ENCODE measurements at places on chromosomes 5 and 9.

GRCh38 chr5:31771500-31771899, 132.6 kb downstream of the PDZD2 start:
- DNase-seq = no peak
- H3K36me3 ChIP-seq = no peaks in the 10 kb centered on the region
- no peaks in the 10 kb centered on the region for H3K4me1 ChIP-seq
- no peak overlapping the region for H3K27ac ChIP-seq

- no peak overlapping the region for H3K4me3 ChIP-seq
- no peak for DNase-seq
- no peak overlapping the region for H3K27ac ChIP-seq
Measured at GRCh38 chr5:180114304-180115003, 42.9 kb upstream of the RNF130 start.

DNA sequence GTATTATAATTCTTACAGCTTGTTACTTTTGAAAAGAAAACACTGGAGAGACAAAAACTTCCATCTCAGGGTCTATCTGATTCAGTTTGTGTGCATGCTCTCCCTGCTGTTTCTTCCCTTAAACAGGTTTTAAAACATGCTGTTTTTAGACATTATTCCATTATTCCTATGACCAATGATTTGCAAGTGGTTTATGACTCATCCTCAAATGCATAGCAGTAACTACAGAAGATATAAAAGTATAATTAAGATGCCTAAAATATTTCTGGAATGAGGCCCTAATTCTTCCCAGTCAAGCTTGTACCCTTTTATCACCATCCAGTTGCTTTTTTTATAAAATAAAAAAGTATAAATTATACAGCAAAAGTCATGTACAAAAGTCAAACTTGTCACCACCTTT, 3.7 kb downstream of the DTWD2 start:
- H3K36me3 ChIP-seq = no peaks in the 10 kb centered on the region
- H3K4me3 ChIP-seq = no peak overlapping the region
- peaks cover 5% of the 10 kb centered on the region for H3K4me1 ChIP-seq
- DNase-seq = no peak

GRCh38 chr5:3489239-3489843, 106.3 kb upstream of the IRX1 start:
- no peak for DNase-seq
- H3K36me3 ChIP-seq = no peaks in the 10 kb centered on the region
- H3K27me3 ChIP-seq = no peaks in the 10 kb centered on the region
- no peak overlapping the region for H3K27ac ChIP-seq

- no peaks in the 10 kb centered on the region for H3K27me3 ChIP-seq
- no peaks in the 10 kb centered on the region for H3K36me3 ChIP-seq
- H3K4me3 ChIP-seq = no peak overlapping the region
- no peaks in the 10 kb centered on the region for H3K4me1 ChIP-seq
Measured at GRCh38 chr9:88530051-88530450, 4.9 kb upstream of the NXNL2 start.

GRCh38 chr5:102306121-102306520, 10.0 kb upstream of the SLCO4C1 start:
- H3K27ac ChIP-seq = no peak overlapping the region
- no peaks in the 10 kb centered on the region for H3K4me1 ChIP-seq
- H3K4me3 ChIP-seq = no peak overlapping the region
- no peaks in the 10 kb centered on the region for H3K27me3 ChIP-seq

DNA sequence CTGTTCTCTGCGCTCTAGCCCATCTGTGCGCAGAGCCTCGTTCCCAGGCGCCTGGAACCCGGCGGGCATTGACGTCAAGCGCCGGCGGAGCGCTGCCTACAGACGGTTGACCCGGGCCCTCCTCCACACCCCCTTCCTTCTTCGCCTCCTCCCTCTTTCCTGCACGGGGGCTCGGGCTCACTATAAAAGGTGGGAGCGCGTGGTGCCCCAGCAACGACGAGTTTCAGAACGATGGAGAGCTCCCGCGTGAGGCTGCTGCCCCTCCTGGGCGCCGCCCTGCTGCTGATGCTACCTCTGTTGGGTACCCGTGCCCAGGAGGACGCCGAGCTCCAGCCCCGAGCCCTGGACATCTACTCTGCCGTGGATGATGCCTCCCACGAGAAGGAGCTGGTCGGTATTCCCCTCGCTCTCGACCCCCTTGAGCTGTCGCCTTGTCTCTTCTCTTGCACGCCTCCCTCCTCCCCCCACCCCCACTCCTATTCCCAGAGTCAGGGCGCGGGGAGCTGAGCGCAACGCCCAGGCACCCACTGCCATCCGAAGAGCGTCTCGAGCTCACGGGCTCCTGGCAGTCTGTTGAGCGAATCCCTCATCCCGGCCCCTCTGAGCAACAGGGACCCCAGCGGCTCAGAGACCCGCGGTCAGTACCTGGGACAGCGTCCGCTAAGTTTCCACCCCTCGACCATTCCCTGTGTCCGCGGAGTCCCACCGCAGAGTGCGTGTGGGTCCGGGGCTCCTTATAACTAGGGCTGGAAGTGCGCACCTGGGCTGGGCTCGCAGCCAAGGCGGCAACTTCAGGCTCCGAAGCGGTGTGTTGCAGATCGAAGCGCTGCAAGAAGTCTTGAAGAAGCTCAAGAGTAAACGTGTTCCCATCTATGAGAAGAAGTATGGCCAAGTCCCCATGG, at the start of gene CARTPT:
TSS of gene CARTPT (plus strand) at position 213 of the 902 bp plus-strand sequence. CDS start at position 232, 19 bp downstream.
- no peak for DNase-seq
- no peak within 1 kb of the TSS for H3K4me3 ChIP-seq
- peaks cover 5% of the 10 kb centered on the region for H3K27me3 ChIP-seq
- H3K36me3 ChIP-seq = no peaks in the 10 kb centered on the region
- no peak within 1 kb of the TSS for H3K27ac ChIP-seq
- no peaks in the 10 kb centered on the region for H3K4me1 ChIP-seq

DNA sequence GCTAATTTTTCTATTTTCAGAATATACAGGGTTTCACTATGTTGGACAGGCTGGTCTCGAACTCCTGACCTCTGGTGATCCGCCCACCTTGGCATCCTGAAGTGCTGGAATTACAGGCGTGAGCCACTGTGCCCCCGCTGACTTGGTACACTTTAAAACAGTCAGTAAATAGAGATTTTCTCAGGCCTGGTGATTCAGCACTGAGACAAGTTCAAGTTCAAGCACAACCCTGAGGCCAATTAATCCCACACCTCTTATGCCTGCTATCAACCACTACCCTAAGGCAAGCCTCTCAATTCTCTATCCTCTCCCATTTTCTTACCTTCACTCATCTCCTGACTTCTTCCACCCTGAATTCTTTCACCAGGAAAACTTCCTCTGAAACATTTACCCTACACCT, 18.9 kb downstream of the MUSK start:
- no peaks in the 10 kb centered on the region for H3K27me3 ChIP-seq
- H3K4me3 ChIP-seq = no peak overlapping the region
- DNase-seq = no peak
- H3K4me1 ChIP-seq = no peaks in the 10 kb centered on the region

DNA sequence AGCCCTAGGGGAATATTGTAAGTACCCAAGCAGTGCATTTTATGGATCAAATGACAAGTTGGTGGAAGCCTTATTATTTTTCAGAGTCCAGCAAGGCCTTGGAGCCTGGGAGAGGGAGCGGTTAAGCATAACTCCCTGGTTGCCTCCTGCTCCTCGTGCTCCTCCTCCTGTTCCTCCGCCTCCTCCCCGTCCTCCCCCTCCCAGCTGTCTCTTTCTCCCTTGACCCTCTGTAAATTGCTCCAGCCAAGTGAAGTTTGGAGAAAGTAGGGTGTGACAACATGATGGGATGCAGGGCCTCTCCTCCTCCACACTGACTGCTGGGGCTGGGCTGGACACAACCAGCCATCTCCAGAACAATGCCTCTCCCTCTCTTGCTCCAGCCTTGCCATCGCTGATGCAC, 586.9 kb downstream of the CCDC171 start:
- H3K4me3 ChIP-seq = no peak overlapping the region
- H3K36me3 ChIP-seq = no peaks in the 10 kb centered on the region
- H3K27me3 ChIP-seq = no peaks in the 10 kb centered on the region
- H3K27ac ChIP-seq = no peak overlapping the region
- DNase-seq = no peak

DNA sequence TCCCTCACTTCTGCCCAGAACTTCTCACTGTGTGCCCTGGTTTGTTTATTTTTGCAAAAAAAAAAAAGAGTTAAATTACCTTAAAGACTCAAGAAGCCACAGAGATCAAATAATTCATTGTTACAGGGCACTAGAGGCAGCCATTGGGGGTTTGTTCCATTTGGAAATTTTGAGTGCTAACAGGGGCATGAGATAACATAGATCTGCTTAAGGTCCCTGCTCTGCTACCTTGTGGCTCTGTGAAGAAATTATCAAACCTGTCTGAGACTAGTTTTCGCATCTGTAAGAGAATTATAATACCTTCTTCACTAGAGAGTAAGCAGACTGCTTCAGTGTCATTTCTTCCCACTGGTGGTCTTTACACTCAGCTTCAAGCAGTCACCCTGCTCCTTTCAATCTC, 394 bp downstream of the TLR4 start:
- H3K4me1 ChIP-seq = peaks cover 6% of the 10 kb centered on the region
- H3K27me3 ChIP-seq = no peaks in the 10 kb centered on the region
- no peak for DNase-seq
- H3K4me3 ChIP-seq = peak overlapping the region; percentile 71
- peak overlapping the region; percentile 88 for H3K27ac ChIP-seq
- peaks cover 7% of the 10 kb centered on the region for H3K36me3 ChIP-seq

DNA sequence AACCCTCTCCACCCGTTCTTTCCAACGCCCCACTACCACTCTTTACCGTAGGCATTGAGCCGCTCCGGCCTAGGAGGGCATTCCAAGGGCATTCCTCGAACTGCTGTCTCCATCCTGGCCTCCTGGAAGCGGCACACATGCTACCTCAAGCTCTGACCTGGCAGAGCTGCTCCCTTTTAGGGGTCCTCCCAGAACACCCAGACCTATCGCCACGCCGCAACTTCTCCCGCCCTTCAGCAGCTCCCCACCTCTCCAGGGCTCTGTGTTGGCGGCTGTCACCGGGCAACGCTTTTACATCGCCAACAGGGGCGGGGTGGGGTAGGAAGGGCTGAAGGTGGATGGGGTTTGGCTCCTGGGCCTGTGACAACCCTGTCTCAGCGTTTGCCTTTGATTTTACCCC, 4.6 kb upstream of the MYORG start:
- H3K27ac ChIP-seq = no peak overlapping the region
- peak overlapping the region; percentile 71 for H3K4me3 ChIP-seq
- H3K36me3 ChIP-seq = no peaks in the 10 kb centered on the region
- peaks cover 20% of the 10 kb centered on the region for H3K4me1 ChIP-seq

DNA sequence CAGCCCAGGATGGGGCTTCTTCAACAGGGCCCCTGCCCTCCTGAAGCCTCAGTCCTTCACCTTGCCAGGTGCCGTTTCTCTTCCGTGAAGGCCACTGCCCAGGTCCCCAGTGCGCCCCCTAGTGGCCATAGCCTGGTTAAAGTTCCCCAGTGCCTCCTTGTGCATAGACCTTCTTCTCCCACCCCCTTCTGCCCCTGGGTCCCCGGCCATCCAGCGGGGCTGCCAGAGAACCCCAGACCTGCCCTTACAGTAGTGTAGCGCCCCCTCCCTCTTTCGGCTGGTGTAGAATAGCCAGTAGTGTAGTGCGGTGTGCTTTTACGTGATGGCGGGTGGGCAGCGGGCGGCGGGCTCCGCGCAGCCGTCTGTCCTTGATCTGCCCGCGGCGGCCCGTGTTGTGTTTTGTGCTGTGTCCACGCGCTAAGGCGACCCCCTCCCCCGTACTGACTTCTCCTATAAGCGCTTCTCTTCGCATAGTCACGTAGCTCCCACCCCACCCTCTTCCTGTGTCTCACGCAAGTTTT, 23.6 kb downstream of the PCDHGC5 start:
- peak overlapping the region; percentile 81 for H3K4me3 ChIP-seq
- no peaks in the 10 kb centered on the region for H3K27me3 ChIP-seq
- peaks cover 4% of the 10 kb centered on the region for H3K36me3 ChIP-seq
- peak; percentile 63 for DNase-seq
- H3K4me1 ChIP-seq = peaks cover 77% of the 10 kb centered on the region
- peak overlapping the region; percentile 94 for H3K27ac ChIP-seq

- no peaks in the 10 kb centered on the region for H3K36me3 ChIP-seq
- H3K4me1 ChIP-seq = no peaks in the 10 kb centered on the region
- no peak overlapping the region for H3K4me3 ChIP-seq
- no peak overlapping the region for H3K27ac ChIP-seq
- H3K27me3 ChIP-seq = no peaks in the 10 kb centered on the region
Measured at GRCh38 chr5:169545762-169546161, 37.8 kb upstream of the SPDL1 start.

GRCh38 chr9:125850763-125851162, 103.6 kb downstream of the PBX3 start:
- no peaks in the 10 kb centered on the region for H3K27me3 ChIP-seq
- no peak for DNase-seq
- no peak overlapping the region for H3K4me3 ChIP-seq
- no peak overlapping the region for H3K27ac ChIP-seq
- no peaks in the 10 kb centered on the region for H3K4me1 ChIP-seq

DNA sequence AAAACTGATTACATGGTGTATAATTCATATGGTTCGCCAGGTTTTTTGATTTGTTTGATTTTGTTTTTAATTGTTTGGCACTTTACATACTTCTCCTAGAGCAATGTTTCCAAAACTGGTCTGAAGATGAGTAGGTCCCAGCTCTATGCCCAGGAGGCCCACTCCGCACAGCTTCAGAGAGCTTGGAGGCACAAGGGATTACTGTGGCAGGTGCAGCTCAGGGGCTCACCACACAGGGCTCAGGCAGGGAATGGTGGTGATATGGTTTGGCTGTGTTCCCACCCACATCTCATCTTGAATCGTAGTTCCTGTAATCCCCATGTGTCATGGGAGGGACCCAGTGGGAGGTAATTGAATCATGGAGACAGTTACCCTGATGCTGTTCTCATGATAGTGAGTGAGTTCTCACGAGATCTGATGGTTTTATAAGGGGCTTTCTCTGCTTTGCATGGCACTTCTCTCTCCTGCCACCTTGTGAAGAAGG, 296.6 kb downstream of the MED10 start:
- no peak overlapping the region for H3K27ac ChIP-seq
- H3K4me3 ChIP-seq = no peak overlapping the region
- no peaks in the 10 kb centered on the region for H3K27me3 ChIP-seq
- DNase-seq = no peak

GRCh38 chr5:134508521-134509195, 16.8 kb upstream of the JADE2 start:
- H3K36me3 ChIP-seq = no peaks in the 10 kb centered on the region
- no peak for DNase-seq
- peaks cover 24% of the 10 kb centered on the region for H3K4me1 ChIP-seq
- peak overlapping the region; percentile 16 for H3K27ac ChIP-seq
